ENCODE measurements at places on chromosomes 12 and 14.

- DNase-seq, result no peak
Observed at GRCh38 chr12:121911824-121912585, 6.4 kb upstream of the CFAP251 start.

DNA sequence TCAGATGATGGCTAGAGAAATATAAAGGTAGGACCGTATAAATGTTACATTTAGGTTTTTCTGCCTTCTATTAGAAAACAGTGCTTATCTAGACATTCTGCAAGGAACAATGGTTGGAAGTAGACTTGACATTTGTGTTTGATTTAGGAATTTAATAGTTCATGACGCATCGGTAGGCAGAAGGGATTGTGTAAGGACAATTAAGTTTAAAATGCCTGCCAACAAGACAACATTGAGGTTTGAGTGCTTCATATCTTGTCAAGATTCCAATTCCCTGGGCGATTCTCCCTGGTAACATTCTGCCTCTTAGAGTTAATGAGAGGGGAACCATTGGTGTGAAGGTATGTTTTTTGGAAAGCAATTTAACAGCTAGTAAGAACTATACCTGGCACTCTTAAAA, 186.8 kb upstream of the RBM19 start:
- no peak for DNase-seq

GRCh38 chr14:33780035-33780434, 170.8 kb downstream of the EGLN3 start:
- no peak for DNase-seq

GRCh38 chr14:61671082-61671481, 24.2 kb upstream of the HIF1A start:
- no peak for DNase-seq

- no peak for DNase-seq
Observed at GRCh38 chr12:82781309-82781997, 94.7 kb downstream of the TMTC2 start.

DNA sequence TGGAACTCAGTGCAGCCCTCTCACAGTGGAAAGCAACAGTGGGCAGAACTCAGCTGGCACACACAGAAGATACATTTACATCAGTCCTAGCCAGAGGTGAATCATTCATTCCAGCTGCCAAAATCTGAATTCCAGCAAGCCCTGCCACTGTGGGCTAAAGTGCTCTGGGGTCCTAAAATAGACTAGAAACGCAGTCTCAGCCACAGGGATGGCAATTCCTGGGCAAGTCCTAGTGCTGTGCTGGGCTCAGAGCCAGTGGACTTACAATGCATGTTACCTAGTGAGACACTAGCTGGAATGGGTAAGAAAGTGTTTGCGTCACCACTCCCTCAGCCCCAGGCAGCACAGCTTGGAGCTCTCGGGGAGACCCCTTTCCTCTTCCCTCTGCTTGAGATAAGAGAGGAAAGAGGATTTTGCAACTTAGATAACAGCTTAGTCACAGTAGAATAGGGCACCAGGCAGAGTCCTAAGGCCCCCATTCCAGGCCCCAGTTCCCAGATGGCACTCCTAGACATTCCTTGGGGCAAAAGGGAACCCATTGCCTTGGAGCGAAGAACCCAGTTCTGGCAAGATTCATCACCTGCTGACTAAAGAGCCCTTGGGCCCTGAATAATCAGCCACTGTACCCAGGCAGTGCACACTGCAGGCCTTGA, 592.9 kb downstream of the FSCB start:
- no peak for DNase-seq

DNA sequence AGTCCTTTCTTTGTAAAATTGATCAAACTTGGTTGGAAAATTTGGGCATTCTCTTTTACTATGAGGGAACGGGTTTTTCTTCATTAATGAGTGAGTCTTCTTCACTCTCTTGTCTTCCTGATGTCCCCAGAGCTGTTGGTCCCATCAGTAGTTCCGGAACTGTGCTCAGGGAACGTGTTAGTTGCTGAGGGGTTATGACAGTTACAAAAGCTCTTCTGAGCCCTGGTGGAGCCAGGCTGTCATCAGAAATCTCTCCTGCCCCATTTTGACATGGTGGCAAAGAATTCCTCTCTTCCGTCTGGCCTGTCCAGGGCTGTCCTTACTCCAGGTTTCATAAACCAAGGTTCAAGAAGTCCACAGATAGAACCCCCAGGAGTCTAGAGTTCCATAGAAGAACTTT, 208.5 kb downstream of the SLC41A2 start:
- no peak for DNase-seq

DNA sequence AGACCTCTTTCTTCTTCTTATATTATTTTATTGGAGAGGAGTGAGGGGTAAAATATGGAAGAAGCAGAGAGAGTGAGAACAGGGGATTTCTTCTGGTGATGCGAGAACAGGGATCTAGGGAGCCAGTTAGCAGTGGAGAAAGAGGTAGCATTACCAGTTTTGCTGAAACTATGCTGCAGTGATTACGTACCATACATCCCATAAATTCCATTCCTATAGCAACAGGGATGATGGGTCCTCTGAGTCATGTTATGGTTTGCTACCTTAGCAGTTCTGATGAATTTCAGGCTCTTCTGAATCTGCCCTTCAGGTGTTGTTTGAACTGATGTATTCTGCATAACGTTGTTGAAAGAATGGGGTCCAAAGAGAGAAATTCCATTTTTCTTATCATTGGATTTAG, 625.4 kb upstream of the LRFN5 start:
- no peak for DNase-seq

DNA sequence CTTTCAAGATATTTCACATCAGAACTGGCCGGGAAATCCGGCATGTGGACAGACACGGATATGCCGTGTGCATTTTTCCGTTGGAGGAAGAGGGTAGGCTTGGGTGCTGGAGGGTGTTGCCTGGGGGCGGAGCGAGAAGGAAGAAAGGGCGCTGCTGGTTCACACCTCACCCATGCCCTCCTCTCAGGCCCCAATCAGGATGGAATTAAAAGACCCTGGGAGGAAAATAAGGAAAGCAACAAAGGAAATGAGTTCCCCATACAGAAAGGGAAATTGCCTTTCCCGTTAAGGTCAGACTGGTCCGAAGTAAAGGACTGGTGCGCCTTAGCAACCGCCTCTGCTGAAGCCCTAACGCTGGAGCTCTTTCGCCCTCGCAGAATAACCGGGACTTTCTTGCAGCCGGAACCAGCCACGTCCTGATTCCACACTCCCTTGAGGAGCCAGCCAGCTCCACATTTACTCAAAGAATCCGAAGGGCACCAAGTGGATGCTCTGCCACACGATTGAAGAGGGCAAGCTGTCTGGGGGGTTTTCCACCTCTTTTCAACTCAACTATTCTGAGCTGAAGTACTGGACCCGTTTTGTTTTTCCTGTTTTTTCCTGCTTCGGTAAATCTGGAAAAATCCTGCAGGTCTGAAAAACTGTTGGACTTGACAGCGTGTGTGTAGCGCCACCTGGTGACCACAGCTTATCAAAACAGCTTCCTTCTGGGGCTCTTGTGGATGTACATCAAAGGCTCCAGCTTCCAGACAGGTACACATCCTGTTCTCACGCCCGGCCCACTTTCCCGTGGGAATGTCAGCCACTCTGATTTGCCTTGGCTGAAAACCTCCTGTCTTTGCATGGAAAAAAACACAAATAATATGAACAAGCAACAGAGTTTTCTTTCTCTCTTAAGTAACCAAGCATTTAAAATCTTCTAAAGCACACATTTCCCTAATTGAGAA, 37.6 kb upstream of the BCL2L14 start:
- DNase-seq, result peak; percentile 93

DNA sequence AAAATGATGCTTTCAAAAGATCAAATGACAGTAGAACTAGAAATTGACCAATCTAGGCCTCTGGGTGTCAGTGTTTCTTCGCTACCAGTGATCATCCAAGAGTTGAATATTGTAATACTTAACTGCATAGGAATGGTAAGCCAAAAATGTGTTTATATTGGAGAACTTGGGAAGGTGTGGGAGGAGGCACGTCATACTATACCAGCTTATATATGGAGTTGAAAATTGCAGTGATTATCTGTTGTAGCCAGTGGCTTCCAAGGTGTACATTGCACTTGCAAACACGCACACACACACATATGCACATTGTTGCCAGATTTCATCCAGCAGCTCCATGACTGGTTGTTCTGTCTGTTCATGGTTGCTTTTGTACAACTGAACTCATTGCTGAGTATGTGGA, 36.1 kb downstream of the EID3 start:
- DNase-seq, result no peak

DNA sequence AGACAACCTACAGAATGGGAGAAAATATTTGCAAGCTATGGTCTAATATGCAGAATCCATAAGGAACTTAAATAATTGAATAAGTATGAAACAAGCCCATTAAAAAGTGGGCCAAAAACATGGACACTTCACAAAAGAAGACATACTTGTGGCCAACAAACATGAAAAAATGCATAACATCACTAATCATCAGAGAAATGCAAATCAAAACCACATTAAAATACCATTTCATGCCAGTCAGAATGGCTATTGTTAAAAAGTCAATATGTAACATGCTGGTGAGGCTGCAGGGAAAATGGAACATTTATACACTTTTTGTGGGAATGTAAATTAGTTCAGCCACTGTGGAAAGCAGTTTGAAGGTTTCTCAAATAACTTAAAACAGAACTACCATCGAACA, 945.4 kb upstream of the FLRT2 start:
- no peak for DNase-seq

DNA sequence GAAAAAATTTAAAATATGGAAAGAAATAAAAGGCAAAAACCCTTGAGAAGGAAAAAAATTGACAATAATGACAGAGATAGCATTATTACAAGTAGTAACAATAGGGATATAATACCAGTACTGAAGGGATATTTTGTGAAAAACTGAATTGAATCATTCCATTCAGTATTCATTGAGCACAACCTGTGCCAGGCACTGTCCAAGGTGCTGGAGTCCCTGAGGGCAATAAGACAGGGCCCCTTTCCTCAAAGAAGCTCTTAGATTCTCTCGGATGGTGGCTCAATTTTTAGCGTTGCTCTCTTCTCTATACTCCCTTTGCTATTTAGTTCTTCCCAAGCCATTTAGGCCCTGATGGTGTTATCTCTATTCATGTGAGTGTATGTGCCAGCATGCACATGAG, 34.3 kb upstream of the GAS2L3 start:
- DNase-seq, result peak; percentile 7

GRCh38 chr14:55897031-55897430, 221.2 kb upstream of the PELI2 start:
- DNase-seq, result no peak

DNA sequence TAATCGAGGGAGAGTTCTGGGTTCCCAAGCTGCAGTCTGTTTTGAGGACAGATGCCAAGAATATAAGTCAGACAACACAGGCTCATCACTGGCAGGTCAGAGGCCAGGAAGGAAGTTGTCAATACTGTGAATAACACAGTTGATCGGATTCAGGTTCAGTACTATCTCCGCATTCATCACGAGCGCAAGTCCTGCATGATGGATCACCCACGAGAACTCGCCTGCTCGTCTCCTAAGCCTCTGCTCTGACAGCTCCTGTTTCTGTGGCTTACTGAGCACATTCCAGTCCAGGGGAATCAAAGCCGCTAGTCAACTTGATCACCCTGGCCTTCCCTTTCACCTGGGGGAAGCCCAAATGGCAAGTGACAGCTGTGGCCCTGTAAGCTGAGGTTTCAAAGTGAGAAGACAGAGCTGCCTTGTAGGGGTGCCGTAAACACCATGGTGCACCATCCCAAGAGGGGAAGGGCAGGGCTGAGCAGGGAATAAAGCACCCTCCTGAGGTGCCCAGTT, 60.1 kb upstream of the DICER1 start:
- no peak for DNase-seq

DNA sequence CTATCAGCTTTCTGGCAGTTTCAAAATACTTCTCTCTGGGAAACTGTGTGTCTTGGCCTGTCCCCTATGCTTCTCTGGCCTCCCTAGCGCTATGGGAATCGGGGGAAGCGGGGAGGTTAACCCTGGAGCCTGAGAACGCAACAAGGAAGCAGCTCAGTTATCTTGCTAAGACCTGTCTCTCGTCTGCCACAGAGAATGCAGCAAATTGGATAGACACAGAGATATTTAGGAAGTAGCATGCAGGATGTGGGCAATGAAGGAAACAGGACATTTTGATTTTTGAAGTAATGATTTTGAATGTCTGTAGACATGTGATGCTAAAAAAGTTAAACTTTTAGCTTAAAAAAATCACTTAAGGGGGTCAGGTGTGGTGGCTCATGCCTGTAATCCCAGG, 6.6 kb upstream of the CALCOCO1 start:
- no peak for DNase-seq

DNA sequence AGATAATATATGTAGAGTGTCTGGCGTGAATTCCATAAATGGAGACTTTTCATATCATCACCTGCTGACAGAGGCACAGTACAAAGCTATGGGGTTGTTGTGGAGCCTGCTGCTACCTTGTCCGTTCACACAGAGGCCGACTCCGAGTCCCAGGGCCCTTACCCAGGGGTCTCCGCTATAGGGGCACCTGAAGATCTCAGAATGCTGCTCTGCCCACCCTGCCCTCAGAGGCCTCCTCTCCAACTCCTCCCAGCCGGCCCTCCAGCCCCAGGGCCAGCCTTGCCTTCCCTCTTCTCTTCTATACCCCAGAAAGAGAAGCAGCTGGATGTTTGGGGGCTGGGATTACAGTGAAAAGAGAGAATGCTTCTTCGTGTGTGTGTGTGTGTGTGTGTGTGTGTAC, 21.3 kb downstream of the NCKAP5L start:
- DNase-seq, result no peak

GRCh38 chr12:110913119-110914056, 7.0 kb downstream of the MYL2 start:
- DNase-seq, result no peak

DNA sequence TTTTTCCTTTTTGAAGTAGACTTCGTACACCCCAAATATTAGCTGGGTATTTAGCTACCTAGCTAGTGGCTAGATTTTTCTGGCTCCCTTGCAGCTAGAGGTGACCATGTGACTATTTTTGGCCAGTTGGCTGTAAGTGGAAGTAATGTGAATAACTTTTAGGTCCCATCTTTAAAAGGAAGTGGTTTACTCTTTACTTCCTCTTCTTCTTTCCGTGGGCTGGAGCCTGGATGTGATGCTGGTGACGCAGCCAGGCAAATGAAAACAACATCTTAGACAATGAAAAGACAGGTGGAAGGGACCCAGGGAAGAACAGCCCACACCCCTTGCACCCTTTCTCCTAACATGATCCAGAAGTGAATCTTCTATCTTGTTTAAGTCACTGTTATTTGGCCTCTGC, 245.5 kb downstream of the ATP23 start:
- DNase-seq, result no peak

GRCh38 chr14:61527325-61528100, 167.8 kb upstream of the HIF1A start:
- DNase-seq, result peak; percentile 39

- DNase-seq, result no peak
Observed at GRCh38 chr12:54558311-54558710, 8.9 kb downstream of the PDE1B start.
